ENCODE measurements at places on chromosomes 4 and X. TPM values are rescaled to one million over a fixed set of nuclear protein-coding genes. Genes with fewer than 3 reads are reported as not detected.

DNA sequence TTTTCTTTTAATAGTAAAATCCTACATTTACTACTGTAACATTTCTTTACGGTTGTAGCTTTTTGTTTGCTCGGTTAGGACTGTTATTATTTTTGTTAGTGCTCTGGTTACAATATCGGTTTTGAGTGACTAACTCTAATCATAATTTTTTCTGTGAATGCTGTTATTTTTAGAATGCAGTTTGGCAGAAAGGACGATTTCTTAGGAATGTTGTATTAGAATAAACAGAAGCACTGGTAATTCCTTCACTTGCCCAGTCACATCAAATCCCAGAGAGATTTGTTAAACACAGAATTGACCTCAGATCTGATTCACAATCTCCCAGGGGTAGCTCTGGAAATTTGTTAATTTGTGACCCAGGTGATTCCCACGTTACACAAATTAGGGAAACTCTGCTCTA is 21.7 kb downstream of the DDIT4L start:
- no peak for DNase-seq

GRCh38 chrX:123695242-123695641 is 37.6 kb downstream of the THOC2 start:
- DNase-seq, result no peak

DNA sequence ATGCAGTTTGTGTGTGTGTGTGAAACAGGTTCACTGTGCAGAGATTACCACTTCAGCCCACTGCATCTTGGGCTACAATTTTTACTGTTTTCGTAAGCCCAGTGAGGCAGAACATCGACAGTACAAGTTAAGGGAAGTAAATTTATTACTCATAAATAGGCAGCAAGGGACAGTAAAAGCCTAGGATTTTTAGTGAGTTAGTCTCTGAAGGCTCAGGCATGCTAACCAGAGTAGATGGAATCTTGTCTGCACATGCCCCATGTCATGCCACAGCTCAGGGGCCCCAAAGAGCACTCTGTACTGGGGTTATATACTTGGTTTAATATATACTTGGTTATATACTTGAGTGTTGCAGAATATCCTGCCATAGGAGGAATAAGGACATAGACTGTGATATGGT is 825.7 kb downstream of the TECRL start:
- DNase-seq, result no peak

- no peak for DNase-seq
Measured at GRCh38 chr4:23877758-23878229, 12.1 kb downstream of the PPARGC1A start.

- no peak for DNase-seq
Measured at GRCh38 chr4:148831945-148832344, 389.7 kb upstream of the NR3C2 start.

DNA sequence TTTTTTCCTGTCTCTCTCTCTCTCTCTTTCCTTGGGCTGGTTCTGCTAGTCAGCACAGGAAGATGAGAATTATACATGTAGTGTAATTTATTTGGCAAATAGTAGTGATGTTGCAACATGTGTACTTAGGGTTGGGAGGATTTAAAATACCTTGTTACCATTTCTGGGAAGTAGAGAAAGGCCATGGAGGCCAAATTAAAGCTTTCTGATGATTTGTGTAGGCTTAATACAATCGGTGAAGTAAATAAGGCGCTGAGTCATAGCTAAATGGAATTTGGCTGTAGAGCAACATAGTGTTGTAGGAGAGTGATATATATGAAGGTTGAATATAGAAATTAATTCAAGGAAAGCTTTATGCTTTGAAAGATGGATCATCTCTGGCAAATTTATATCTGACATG is 295.3 kb downstream of the GRID2 start:
- no peak for DNase-seq

DNA sequence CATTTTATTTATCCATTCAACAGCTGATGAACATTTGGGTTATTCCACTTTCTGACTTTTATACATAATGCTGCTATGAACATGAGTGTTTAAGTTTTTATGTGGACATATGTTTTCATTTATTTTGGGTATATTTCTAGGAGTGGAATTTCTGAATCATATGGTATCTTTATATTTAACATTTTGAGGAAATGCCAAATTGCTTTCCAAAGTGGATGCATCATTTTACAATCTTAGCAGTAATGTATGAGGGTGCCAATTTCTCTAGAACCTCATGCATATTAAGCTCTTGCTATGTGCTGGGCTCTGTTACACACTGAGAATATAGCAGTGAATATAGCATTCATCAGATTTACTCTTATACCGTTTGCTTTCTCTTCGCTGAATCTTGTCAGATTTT is 983.7 kb downstream of the STIM2 start:
- no peak for DNase-seq

DNA sequence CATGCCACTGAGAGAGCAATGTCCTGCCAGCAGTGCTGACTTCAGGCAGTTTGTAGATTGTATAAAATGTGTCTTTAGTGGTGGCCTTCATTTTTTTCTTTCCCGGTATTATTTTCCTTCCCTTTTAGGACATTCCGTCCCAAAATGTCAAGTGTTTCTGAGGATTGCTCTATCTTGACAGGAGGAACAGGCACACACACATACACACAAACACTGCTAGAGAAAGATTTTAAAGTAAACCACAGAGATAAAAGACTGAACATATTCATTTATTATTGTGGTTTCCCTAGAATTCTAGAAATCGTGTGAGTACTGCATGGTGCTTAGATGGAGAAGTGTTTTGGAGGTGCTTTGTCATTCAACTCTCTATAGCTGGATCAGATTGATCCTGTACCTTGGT is 111.9 kb downstream of the GABRB1 start:
- DNase-seq, result no peak

- DNase-seq, result no peak
Measured at GRCh38 chr4:24108567-24108966, 218.7 kb upstream of the PPARGC1A start.

- DNase-seq, result no peak
Measured at GRCh38 chrX:117973110-117973807, 143.4 kb downstream of the KLHL13 start.

- no peak for DNase-seq
Measured at GRCh38 chr4:34723605-34724004, 1520.7 kb downstream of the ARAP2 start.

DNA sequence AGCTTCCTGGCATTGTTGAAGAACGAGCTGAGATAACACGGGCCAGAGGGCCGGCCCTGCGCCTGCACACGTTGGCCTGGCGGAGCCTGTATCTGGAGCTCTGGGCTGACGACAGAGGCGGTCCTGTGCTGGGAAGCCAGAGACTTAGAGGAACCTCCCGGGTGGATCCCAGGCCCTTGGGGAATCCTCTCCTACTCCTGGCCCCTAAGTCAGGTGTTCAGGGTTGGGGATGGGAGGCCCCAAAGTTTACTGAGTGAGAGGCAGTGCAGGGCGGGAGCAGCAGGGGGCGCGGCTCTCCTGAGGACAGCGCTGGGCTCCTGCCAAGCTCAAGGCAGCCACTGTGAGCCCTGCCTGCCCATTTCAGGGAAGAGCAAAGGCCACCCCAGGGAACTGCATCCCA is 2.5 kb upstream of the HTRA3 start:
- DNase-seq, result peak; percentile 29

- no peak for DNase-seq
Measured at GRCh38 chr4:27267339-27267969, 406.8 kb downstream of the STIM2 start.

DNA sequence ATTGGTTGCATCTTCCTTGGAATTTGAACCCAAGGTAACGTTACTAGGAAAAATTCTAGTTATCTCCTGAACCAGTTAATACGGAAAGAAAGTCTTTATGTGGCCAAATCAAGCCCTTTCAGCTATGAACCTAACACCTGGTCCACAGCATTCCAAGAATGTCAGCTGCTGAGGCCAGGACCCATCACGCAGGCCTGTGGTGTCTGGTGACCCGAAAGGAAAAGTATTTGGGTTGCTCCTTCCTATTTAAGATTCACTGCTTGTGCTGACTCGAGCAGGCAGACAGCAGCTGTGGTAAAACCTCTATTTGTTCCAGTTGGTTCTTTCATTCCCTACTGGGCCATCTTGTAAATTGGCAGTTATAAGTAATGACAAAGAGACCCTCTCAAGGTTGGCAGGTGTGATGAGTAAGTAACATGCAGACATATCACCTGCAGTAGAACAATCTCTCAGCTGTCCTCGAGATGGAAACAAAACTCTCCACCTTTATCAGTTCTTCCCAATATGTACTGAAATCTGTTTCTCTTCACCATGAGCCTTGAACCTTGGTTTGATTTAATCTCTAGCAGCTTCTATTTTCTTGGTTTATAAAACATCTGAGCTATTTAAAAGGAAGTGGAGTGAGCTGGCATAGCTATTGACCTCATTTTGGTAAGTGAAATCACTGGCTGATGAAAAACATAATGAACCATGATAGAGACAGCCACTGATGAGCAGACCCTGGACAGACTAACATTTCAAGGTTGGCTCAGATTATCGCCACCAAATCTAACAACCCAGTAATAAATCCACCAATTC is 182.1 kb upstream of the SMIM31 start:
- DNase-seq, result no peak

- no peak for DNase-seq
Measured at GRCh38 chr4:19130866-19131265, 1109.3 kb upstream of the LCORL start.

- no peak for DNase-seq
Measured at GRCh38 chrX:124269881-124270280, 62.6 kb upstream of the TEX13D start.

DNA sequence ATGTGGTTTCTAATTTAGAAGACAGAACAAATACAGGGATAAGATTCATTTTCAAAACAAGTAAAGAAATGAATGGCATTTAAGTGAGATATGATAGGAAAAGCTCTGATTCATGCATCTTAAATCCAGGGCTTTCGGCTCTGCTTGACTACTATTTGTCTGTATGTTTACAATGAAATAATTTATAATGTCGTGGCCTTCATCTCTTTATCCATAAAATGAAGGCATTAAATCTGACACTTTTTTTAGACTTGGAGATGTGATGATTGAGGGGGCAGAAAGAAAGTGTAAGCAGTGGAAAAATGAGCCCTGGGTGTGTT is 115.7 kb upstream of the KIT start:
- DNase-seq, result no peak

DNA sequence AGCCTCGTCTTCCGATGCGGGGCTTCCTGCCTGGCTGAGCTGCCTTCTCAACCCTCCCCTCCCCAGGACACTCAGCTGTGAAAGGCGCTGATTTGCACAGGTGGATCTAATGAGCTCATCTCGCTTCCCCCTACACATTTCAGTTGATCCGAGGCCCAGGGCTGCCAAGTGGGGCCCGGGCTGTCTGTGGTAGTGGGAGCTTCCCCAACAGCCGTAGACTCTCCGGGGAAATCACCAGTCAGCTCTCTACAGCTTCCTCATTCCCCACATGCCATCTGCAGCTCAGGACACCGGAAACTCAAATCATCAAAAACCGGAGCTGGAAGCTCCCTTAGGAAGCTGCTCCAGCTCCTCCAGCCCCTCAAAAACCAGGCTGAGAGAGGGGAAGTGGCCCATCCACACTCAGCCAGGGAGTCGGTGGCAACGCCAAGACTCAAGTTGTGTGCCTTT is 56.2 kb downstream of the SMIM20 start:
- DNase-seq, result no peak

DNA sequence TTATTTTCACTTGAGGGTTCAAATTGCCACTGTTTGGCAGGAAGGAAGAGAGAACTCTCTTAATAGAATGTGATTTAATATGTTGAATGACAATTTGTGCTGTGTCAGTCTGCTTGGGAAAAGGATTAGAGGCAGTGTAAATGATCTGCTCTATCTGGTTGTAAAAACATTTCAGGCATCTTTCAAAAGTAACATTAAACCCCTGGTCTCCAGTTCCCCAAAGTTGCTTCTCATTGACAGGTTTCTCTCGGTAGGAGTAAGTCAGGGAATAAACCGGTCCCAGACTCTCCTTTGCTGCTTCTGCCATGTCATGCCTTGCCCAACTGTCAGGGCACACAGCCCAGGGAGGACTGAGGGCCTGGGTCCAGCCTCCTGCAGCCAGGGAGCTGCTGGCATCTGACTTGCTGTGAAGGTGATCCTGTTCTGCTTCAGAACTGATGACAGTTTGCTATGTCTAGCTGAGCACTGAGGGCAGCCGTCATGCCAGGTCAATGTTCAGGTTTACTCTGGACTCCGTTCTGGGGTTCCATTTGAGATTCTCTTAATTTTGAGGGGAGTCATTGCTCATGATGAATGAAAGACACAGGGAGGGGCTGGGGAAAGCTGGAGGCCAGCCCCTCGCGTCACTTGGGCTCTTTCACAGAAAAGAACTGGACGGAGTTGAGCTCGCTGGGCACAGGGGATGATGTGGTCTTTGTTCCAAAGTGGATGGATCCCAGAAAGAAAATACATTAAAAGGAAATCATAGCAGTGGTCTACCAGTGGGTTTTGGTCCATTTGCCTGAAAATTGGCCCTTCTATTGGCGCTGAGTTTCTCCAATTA is 312.4 kb downstream of the ARHGAP10 start:
- DNase-seq, result no peak

DNA sequence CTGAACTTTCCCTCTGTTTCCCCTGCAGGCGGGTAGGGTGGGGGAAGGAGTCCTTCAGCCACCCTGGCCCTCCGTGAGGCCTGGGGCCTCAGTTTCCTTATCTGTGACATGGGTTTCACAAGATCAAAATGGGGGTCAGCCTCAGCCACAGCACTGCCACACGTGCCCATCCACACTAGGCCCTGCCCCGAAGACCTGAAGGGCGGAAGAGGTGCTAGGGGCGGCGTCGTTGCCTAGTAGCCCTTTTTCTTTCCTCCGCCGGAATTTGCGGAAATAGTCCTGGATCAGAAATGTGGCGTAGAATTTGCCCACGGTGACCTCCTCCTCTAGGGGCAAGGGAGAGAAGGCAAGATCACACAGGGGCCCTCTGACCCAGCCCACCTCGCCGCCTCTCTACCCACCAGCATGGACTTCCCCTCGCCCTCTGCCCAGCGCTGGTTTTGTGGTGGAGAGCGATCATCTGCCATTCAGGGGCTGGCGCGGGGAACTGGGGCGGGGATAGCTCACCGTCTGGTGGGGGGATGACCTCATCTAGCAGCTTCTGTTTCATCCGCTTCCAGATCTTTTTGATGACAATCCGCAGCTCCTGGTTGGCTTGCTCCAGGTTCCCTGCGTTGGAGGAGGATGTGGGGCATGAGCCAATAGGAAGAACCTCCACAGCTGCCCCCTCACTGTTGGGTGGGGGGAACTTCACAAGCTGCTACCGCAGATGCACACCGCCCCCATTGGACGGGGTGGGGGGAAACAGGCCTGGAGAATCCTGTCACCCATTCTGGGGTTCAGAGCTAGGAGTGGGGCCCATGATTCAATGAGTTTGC is 9.7 kb upstream of the SYP start:
- no peak for DNase-seq

MEPE gene
- total RNA-seq, result not detected

KDR gene
- total RNA-seq, result not detected

GPRASP1 gene
- total RNA-seq, result 1.6 TPM

GAGE1 gene
- not detected for total RNA-seq

LNX1 gene
- total RNA-seq, result not detected

UGT2B17 gene
- not detected for total RNA-seq

HSD17B13 gene
- not detected for total RNA-seq

MTNR1A gene
- not detected for total RNA-seq

MAGEB10 gene
- total RNA-seq, result not detected

FOXR2 gene
- not detected for total RNA-seq

SYTL4 gene
- total RNA-seq, result not detected

ASB12 gene
- total RNA-seq, result not detected

BOD1L1 gene
- total RNA-seq, result 43.1 TPM

CXCR3 gene
- total RNA-seq, result 73.5 TPM

CDKL5 gene
- total RNA-seq, result 1.3 TPM

POLA1 gene
- total RNA-seq, result 36.9 TPM

All from activated CD4-positive, alpha-beta T cell treated with anti-CD3 and anti-CD28 coated beads, Interleukin-2, amount 10 ng/mL, durations not matched to agents 7 days and 5 days (primary cell).